NCI-H1436 (cell line): ENCODE measurements at places on chromosomes 6 and 20.

GRCh38 chr6:2021713-2022125, 223.7 kb downstream of the GMDS start:
- DNase-seq = peak; percentile 54

- DNase-seq = no peak
Measured at GRCh38 chr6:28269492-28269891, 2.5 kb downstream of the ZSCAN26 start.

GRCh38 chr20:35326021-35326739, 34.0 kb upstream of the FAM83C start:
- DNase-seq = no peak

DNA sequence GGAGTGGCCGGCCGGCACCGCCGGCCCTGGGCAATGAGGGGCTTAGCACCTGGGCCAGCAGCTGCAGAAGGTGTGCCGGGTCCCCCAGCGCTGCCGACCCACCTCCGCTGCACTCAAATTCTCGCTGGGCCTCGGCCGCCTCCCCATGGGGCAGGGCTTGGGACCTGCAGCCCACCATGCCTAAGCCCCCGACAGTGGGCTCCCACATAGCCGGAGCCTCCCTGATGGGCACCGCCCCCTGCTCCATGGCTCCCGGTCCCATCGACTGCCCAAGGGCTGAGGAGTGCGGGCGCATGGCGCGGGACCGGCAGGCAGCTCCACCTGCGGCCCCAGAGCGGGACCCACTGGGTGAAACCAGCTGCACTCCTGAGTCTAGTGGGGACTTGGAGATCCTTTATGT, 13.8 kb downstream of the SPINT4 start:
- DNase-seq = no peak

DNA sequence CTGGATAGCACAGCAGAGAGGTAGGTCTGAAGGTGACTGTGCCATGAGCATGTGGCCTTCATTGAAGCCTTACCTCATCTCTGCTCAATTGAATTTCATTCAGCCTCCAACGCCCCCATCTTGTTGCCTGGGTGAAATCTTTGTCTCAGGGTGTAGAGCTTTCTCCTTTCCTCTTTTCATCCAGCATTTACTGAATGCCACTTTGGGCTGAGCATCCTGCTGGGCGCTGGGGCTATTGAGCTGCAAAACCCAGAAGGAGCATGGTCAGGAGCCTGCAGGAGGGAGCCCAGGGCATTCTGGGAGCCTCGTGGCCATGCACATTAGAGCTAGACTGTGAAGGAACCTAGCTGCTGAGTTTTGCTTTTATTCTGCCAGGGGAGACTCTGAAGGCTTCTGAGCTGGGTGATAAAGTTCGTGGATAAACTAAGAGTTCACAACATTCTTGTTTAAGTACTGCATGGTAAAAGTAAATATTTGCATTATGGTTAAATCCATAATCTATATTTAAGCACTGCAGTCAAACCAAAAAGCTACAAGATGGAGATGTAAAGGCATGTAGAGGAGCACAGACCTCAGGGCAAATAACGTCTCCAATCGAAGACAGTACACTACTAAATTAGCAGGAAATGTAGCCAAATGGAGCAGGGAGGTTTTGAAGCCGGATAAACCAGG, 13.2 kb upstream of the ASXL1 start:
- DNase-seq = no peak
